Frontal cortex (tissue), 4 donors: ENCODE measurements at places on chromosomes 1 and 21.

- no peak for DNase-seq
Observed at GRCh38 chr1:12343823-12344487, 114.1 kb downstream of the VPS13D start.

GRCh38 chr1:154791292-154792166, 78.6 kb downstream of the KCNN3 start:
- no peak for DNase-seq

DNA sequence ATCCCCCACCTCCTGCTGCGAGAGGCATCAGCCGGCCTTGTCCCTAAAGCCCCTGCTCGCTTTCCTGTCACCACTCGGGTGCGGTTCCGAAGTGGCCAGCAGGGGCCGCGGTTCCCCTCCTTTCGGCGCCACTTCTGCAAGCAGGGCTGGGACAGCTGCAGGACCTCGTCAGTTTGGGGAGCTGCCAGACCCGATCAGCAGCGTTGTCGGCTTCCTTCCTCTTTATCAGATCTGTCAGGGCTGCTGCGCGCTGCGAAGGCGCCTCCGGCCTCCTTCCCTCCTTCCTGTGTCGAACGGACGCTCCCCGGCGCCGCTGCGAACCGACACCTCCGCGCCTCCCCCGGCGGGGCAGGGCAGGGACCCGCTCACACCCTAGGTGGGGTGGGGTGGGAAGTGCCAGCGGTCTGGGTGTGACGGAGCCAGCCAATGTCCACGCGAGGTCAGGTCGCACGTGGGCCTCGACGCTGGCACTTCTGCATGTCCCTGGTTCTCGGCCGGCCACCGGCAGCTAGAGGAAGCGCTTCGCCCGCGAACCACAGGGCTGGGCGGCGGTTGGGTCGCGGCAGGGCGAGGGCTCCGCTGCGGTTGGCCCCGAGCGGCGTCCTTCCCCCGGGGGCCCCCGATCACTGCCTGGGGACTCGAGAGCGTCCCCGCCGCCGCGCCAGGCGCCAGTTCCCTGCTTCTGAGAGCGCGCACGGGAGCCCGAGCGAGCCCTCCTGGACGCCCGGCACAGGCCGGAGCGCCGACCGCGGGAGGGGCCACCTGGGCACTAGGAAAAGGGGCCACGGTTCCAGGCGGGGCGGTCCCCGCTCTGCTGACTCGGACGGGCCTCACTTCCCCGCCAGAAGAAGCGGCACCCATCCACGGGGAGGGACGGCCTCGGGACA, 81.8 kb downstream of the RUNX3 start:
- peak; percentile 79 for DNase-seq

GRCh38 chr1:149942207-149942606, 5.5 kb upstream of the MTMR11 start:
- peak; percentile 42 for DNase-seq

- DNase-seq, result no peak
Observed at GRCh38 chr21:40950970-40951369, 104.0 kb upstream of the DSCAM start.

- DNase-seq, result no peak
Observed at GRCh38 chr1:180811886-180812285, 100.8 kb upstream of the KIAA1614 start.

DNA sequence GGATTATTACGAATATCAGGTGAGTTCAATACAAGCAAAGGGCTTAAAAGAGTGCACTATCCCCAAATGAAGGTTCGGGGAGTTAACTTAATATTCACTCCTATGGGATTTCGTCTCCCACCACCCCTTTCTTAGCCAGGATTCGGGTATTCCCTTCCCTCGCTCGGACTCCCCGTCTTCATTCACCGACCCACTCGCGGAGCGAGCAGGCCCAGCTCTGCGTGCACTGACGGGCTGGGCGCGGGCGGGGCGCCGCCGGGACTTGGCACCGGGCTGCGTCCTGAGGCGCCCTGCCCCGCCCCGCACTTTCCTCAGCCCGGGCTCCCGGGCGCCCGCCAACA, 7.7 kb upstream of the MPZL1 start:
- DNase-seq, result peak; percentile 72

DNA sequence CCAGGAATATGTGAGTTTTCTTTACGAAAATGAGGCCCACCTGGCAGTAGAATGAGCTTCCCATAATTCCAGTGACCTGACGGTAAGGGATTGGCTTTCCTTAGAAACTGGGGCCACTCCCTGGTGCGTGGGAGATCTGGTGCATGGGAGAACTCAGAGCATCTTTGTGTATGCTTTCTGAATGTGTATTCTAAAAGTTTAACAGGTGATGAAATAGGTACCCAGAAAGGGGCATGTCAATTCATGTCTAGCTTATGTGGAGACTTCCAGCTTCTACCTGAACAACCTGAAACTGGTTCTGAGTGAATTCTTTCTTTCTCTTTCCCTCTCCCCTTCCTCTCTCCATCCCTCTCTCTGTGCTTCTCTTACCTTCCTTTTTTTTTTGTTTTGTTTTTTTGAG, 15.2 kb upstream of the FCRLA start:
- no peak for DNase-seq

DNA sequence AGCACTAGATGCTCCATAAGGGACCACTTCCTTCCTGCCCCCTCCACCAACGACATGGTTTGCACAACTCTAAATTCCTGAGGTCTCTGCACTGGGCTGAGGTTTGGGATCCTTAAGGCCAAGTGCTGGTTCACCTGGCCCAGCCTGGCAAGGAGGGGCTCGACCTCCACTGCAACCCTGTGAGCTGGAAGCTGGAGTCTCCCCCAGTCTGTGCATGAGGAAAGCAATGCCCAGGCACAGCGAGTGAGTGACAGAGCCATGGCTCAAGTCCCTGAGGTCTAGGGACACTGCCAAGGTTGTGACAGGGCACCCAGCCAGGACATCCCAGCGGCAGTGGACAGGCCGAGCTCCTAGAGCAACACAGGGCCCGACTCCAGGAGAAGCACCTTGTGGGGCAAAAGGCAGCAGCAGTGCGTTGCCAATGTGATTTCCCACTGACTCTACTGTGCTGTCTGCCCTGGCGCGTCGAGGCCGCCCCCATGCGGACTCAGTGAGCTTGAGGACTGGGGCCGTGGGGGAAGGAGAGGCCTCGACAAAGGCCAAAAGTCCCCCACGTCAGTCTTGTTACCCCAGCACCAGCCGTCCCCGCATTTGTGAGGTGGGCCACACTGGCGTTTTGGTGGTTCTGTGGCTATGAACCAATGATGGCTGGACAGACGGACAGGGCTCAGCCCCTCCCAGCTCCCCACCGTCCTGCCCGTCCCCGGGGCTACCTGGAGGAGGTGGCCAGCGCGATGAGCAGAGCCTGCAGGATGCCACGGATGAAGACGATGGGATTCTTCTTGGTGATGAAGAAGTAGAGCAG, 30.0 kb downstream of the PODN start:
- DNase-seq, result no peak

- no peak for DNase-seq
Observed at GRCh38 chr1:15151871-15152270, 1.7 kb upstream of the TMEM51 start.

DNA sequence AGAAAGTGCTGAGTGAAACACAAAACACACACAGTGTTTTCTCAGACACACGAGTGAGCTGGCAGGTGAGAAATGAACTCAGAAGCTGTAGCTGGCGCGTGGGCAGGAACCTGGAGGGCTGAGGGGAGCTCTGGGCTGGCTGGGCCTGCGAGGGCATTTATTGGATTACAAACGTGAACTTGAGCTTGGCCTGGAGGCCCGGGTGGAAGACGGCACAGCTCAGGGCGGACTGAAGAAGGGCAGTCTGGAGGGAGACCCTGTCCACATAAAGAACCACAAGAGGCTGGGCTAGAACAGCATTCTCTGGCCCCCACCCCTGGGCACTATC, 52.1 kb upstream of the ADARB1 start:
- DNase-seq, result no peak

GRCh38 chr1:68205794-68206358, 26.4 kb downstream of the WLS start:
- DNase-seq, result no peak

DNA sequence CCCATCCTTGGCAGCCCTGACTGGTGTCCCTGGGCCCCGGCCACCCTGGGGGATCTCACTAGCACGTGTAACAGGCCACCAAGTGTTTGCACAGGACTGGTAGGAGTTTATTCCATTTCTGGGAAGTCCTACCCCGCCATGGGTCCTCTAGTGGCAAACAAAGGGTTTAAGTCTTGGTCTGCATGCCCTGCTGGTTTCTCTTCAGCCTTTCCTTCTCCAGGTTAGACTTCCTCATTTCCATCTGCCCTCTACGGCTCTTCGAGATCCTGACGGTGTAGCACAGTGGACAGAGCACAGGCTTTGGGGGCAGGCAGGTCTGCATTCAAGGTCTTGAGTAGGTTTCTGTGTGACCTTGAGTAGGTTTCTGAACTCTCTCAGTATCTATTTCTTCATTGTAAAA, 2.8 kb downstream of the AGTRAP start:
- DNase-seq, result no peak

DNA sequence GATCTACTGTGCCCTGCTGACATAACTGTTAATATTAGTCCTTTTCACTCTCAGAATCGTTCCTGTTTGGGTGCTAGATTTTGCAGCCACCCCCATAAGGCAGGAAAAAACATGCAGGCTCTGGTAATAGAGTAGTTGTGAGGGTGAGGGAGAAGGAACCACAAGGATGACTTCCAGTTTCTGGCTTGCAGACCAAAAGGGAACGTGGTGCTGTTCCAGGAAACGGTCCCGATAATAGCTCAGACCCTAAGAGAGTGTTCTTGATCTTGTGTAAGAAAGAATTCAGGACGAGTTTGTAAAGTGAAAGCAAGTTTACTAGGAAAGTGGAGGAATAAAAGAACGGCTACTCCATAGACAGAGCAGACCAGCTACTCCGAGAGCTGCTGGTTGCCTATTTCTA, 50.7 kb upstream of the RHOU start:
- DNase-seq, result no peak

GRCh38 chr21:41764558-41765419, 2.1 kb downstream of the RIPK4 start:
- DNase-seq, result no peak

DNA sequence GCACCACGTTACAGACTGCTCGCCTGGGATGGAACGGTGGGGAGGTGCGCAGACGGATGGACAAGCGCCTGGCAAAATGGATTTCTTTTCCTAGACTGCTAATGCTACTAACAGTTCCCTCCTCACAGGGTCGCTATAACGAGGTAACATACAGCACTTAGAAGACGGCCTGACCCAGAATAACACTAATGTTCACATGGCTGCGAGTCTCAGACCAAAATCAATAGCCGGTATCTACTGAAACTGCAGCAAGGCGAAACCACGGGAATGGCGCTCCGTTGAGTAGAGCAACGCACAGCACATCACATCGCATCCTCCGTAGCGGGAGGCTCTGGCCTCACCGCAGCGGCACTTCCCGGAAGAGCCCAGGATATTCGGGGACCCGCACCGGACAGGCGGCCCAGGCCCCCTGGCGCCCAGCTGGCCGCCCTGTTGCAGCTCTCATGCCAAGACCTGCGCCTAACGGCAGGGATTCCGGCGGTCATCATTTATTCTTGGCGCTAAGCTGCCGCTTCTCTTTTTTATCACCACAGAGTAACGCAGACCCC, 46.6 kb downstream of the VPS26C start:
- DNase-seq, result peak; percentile 39

GRCh38 chr1:207514890-207515289, 18.9 kb downstream of the CR1 start:
- no peak for DNase-seq

GRCh38 chr21:18522181-18522972, 118.8 kb upstream of the TMPRSS15 start:
- DNase-seq, result no peak

- no peak for DNase-seq
Observed at GRCh38 chr1:100700586-100700985, 19.0 kb upstream of the VCAM1 start.

DNA sequence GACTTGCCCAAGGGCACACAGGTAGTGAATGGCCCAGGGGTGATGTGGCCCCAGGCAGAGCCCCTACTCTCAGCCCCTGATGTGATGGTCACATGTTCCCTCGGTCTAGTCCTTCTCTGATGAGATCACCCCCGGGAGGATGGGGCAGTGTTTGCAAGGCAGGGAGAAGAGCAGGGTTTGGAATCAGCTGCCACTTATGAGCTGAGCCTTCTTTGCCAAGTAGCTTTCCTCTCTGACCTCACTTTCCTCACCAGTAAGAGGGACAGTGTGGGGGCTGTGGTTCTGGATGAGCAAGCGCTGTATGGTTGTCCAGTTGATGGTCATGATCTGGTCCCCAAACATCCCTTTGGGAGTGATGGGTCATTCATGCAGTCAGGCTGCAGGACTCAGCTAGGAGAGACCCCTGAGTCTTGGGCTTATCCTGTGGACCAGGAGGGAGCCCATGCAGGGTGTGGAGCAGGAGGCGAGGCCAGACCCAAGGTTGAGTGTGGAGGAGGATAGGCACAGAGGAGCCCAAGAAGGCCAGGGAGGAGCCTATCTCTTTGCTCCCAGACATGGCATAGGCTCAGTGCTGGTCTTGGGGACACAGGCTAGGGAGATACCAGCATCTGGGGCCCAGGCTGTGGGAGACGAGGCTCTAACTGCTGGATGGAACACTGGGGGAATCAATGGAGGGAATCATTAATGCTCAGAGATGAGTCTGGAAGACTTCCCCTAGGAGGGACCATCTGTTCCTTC, 15.9 kb upstream of the PEAR1 start:
- DNase-seq, result no peak

GRCh38 chr1:45037456-45037855, 25.4 kb downstream of the UROD start:
- DNase-seq, result no peak

DNA sequence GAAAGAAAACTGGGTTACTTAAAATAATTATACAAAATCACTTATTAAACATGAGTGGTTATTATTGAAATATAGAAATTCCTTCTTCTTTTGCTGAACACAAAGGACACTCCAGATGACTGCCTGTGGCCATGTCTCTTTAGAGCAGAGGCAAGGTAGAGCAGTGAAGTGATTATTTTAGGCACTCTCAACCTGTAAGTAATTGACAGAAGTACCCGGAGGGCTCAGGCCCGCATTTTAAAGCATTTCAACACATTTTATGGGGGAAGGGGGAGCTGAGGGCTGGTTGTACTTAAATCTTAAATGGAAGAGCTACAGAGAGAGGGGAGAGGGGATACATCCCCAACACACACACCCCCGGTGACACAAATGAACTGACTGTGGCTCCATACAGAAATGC, 10.2 kb downstream of the OSCP1 start:
- no peak for DNase-seq

- no peak for DNase-seq
Observed at GRCh38 chr1:227043755-227044154, 103.7 kb downstream of the COQ8A start.

DNA sequence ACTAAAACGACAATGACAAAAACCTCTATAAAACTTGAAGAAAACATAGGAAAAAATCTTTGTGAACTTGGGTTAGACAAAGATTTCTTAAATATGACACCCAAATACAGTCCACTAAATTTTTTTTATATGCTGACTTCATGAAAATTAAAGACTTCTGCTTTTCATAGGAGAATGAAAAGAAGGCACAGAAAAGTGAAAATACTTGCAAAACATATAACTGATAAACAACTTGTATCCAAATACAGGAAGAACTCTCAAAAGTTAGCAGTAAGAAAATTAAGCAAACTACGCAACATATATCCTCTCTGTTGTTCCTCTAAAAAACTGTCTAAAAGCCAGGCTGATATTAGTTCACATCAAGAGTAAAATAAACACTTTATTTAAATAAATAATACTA, 53.6 kb downstream of the KIFAP3 start:
- DNase-seq, result no peak
